ENCODE measurements at places on chromosomes 7 and 10.

DNA sequence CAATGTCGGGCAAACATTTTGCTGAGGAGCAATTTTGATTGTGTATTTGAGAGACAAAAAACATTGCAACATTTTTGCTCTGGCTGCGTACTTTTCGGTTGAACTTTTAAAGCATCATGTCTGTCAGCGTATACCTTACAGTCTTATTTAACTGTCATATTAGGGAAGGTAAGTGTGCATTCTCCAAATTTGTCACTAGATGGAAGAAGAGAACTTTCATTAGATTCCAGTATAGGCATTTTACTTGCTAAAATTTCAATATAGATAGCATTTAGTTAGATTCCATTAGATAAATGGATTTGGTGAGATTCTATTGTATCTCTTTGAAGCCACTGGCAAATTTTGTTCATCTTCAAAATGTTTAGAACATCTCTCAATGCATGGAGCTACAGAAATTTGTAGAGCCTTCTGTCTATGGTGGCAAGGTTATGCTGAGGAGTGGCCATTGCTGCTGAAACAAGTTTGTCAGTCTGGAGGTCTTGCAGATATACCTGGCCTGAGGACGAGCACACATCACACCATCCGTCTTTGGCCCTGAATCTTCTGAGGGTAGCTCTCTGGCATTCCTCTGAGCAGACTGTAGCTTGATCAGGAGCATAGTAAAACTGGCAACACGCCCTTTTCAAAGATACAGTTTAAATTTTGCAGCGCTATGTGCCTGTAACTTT is 437.5 kb upstream of the MBL2 start:
- DNase-seq: no peak

DNA sequence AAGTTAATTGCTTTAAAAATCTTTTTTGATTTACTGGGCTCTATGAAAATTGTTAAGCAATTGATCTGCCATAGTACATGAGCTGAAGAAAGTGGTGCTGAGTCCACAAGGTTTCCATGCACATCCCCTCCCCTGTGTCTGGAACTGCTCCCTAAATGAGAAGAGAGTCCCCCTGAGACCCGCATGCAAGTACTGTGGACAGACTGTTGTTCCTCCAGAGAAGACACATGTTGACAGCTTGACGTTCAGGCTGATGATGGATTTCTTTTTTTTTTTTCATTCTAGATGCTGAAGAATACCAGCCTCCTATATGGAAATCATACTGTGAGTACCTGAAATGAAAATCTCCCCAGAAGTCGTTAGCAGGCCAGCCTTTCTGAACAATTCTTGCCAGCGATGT is 159.8 kb downstream of the CHN2 start:
- DNase-seq: no peak

DNA sequence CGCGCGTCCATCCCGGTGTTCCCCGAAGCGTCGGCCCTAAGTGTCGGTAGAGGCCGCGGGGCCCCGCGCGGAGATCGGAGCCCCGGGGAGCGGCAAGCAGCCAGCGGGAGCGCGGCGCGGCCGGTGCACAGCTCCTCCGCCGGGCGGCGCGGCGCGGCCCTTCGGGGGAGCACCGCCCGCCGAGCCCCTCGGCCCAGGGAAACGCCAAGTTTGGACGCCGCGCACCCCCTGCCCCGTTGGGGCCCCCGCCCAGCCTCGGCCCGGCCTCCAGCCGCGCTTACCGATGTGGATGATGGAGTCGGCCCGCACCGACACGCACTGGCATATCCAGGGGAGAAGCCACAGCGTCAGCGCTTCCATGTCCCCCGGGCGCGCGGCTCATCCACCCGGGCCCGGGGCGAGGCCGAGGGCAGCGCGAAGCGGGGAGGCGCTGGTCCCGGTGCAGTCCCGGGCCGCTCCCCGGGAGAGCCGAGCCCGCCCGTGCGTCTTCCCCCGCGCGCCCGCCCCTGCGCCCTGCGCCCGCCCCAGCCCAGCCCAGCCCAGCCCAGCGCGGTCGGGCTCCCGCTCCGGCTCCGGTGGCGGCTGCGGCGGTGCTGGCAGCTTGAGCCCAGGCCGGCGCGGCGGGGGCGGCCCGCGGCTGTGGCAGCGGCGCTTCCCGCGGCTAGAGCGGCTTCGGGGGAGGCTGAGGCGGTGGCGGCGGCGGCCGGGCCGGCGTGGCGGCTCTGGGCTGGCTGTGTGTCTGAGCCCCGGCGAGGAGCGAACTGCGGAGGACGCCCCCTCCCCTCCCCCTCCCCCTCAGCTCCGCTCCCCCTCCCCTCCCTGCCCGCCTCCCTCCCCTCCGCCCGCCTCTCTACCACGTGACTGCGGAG is at the start of gene GRID1:
GRID1 (minus strand) TSS at position 763 of the 869 bp plus-strand sequence.
- no peak for DNase-seq

DNA sequence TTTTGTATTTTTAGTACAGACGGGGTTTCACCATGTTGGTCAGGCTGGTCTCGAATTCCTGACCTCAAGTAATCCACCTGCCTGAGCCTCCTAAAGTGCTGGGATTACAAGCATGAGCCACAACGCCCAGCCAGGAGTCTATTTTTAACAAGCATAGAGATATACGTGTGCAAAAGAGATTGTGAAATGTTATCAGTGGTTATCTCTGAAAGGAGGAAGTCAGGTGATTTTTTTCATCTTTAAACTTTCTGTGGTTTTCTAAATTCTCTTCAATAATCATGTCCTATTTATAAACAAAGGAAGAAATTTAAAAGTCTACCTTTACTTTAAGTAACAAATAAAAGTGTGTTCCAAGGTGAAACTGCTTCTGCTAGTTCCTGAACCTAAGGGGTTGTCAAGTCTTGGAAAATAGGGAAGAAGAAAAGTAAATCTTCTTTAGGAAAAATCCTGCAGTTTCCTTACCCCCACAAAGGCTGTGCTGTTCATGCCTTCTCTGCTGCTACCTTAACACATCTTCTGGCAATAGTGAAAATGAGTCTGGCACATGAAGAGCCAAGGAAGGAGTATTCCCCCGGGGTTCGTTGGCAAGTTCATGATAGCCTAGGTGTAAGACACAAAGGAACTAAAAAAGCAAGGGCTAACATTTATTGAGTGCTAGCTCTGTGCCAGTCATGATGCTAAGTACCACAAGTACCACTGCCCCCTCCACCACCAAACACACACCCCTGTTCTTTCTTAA is 51.1 kb downstream of the CYP26A1 start:
- DNase-seq: no peak

DNA sequence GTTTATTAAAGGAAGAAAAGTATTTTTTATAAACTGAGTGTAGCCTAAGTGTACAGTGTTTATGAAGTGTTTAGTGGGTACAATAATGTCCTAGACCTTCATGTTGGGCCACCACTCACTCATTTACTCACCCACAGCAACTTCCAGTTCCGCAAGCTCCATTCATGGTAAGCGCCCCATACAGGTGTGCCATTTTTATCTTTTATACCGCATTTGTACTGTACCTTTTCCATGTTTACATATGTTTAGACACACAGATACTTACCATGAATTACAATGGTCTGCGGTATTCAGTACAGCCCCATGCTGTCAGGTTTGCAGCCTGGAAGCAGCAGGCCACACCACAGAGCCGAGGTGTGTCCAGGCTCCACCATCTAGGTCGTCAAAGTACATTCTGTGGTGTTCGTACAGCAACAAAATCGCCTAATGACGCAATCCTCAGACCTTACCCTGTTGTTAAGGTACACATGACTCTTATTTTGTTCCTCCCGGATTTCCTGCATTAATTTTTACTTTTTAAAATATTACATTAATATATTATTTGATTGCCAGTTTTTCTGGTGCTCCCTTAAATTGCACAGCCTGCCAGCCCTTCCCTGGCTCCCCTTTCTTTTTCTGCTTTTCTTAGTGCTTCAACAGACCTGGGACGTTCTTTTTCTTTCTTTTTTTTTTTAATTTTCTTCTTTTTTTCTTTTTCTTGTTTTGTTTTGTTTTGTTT is 881 bp upstream of the SSBP1 start:
- DNase-seq: no peak

DNA sequence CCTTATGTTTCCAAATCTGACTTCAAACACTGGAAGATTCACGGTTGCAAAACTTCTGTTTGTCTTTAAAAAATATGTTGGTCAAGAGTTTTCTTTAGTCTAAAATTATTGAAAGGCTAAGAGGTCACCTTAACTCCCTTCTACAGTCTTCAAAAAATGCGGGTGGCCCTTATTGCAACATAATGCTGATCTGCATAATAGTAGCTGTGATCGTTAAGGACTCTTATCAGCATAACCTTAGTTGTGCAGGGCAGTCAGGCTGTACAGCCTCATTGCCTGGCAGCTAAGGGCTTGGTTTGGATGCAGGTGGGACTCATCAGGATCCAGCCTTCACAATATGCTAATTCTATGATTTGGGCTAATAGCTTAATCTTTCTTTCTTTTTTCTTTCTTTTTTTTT is 15.0 kb downstream of the KIAA1217 start:
- DNase-seq: no peak

- no peak for DNase-seq
These were observed 10.3 kb downstream of the TMEM106B start for GRCh38 chr7:12221414-12221813.

Measured in esophagus muscularis mucosa (tissue), 4 donors.